ENCODE measurements at places on chromosomes 5 and 9.

DNA sequence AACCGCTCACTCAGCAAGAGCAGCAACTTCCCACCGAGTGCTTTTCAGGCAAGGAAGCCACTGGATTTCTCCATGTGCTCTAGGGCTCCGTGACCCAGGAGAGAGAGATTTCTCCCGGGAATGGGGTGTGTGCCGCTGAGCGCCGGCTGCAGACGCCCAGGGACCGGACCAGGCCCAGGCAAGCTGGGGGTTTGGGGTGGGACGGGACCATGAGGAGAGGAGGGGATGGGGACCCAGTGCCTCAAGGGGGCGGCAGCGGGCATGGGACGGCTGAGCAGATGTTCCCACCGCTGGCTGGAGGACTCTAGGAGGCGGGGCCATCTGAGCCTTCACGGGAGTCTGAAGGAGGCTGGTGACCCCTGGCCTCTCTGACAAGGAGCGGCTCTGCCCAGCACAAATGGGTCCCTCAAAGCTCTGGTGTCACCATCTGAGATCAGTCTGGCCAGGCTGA is 8.5 kb downstream of the LCN9 start:
- DNase-seq = no peak

DNA sequence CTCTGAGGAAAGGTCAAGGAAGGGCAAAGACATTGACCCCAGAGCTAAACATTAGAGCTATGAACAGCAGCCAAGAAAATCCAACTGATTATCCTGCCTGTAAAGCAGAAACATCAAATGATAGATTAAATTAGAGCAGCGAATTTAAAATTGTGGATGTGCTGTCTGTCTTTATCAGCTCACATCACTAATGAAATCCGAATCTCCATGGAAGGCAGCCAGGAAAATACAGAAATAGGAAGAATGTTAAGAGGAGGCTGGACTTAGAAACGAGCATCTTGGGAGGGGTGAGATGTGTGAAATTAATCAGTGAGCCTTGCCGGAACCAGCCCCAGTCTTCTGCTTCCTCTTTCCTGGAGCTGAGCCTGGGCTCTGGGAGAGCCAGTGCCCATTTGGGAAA is 191.0 kb downstream of the PJA2 start:
- no peak for DNase-seq

DNA sequence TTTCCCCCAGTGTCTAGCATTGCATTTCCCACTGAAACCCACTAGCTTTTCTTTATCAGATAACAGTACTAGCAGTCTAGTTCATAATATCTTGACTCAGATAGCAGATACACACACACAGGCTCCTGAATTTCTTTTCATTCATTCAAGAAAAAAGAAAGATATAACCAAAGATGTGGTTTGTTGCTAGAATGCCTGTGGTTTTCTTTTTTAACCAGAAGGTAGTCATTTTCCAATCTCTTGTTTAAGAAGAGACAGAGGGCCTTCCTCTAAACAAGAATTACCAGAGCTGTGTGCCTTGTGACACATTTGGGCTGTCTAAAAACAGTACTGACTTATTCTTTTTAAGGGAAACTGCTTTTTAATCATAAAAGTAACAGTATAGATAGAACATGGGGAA is 167.3 kb downstream of the PJA2 start:
- no peak for DNase-seq

- no peak for DNase-seq
Measured at GRCh38 chr9:14398473-14398872, 84.5 kb upstream of the NFIB start.

GRCh38 chr5:175567954-175568353 is 89.6 kb downstream of the SFXN1 start:
- DNase-seq = no peak

DNA sequence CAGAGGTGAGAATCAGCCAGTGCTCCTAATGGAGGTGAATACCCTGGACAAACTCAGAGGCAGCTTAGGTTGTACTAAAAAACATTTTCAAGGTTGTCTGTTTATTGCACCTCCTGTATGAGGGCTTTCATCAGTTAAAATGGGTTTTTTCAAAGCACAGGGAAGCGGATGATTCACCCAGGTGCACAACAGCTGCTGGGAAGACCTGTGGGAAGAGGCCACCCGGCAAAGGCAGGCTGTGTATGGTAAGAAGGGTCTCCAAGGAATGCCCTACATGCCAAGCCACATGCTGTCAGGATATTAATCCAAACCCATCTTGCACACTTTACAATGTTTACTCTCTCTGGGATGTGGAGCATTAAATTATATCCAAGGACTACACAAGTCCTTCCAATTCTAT is 14.7 kb downstream of the SIL1 start:
- no peak for DNase-seq

DNA sequence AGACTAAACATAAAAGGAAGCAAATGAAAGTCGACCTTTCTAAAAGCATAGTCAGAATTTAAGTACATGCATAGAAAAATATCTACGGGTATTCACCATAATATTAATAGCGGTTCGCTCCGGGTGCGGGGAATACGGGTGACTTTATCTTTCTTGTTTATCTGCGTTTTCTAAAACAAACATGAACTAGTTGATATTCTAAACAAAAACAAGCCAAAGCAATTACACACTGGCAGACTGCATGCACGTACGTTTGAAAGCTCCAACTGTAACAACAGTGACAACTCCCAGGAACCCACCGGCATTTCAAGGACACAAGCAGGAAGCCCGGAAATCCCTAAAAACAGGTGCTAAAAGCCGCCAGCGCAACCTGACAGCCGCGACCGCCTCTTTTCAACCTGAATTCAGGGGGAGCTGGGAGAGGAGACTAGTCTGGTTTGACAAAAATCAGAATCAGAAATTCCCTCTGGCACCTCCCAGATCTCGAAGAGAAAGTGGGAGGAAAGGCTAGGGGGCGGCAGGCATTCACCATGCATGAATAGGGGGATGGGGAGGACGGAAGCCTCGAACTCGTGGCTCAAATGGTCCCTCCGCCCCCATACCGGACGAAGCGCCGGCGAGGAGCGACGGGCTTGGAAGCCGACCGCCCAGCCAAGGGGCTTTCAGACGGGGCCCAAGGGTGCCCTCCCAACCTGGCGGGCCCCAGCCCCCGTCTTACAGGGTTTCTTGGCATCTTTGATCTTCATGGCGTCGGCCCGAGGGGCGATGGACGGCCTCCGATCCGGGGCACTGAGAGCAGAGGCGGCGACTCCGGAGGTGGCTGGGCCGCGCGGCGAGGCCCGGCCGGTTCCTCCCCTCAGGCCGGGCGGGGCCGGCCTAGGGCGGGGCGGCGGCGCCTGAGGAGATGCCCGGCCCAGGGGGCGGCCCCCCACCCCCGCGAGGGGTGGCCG is at the start of gene PANK3:
Gene PANK3 (minus strand): TSS at position 831 of the 950 bp plus-strand sequence. CDS start 85 bp downstream, at position 746.
- no peak for DNase-seq

DNA sequence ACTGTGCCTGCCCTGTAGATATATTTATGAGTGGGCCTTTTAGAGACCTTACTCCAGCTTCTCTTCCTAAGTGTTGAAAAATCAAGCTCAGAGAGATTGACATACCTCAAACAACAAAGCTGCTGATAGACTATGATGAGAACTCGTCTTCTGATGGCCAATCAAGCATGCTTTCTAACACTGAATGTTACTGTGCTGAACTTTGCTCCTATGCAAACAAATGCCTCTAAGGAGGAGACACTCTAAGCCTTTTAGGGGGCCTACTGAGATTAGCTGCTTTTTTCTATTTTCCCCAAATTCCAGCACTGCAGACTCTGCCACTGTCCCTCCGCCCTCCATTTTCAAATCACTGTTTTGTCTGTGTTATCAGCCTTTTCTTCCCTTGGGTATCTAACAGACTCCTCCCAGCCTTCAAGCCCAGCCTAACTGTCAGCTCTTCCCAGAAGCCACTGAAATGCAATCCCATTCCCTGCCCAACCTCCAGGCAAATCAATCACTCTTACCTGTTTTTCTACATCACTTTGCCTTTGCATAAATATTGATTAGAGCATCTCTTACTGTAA is 39.5 kb downstream of the TXNDC8 start:
- no peak for DNase-seq

DNA sequence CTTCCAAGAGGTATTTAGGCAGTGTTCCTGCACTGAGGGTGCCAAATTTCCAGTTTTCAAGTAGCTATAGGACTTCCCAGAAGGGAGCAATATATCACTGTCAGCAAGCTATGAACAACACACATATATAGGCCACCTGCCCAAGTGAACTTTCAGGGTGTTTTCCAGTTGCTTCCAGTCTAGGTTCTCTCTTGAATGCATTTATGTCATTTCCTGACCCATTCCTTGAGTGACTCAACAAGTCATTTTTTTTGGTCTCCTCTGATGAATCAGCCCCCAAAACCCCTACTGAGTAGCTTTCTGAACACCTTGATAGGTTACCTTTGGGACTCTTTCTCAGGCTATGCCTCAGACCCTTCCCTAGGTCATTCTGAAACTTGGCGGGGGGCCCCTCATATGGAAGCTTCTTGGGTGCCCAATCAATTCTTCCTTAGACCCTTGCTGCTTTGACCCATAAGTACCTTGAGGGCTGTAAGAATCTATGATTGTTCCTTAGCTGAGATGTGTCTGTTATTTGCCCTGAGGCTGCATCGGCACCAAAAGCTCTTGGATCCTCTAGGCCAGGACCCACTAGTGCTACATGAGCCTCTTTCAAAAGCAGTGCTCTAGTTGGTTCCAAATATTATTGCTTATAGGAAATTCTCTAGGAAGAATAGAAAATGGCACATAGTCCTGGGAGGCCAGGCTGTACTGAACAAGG is 12.4 kb downstream of the DNAJB5 start:
- no peak for DNase-seq

DNA sequence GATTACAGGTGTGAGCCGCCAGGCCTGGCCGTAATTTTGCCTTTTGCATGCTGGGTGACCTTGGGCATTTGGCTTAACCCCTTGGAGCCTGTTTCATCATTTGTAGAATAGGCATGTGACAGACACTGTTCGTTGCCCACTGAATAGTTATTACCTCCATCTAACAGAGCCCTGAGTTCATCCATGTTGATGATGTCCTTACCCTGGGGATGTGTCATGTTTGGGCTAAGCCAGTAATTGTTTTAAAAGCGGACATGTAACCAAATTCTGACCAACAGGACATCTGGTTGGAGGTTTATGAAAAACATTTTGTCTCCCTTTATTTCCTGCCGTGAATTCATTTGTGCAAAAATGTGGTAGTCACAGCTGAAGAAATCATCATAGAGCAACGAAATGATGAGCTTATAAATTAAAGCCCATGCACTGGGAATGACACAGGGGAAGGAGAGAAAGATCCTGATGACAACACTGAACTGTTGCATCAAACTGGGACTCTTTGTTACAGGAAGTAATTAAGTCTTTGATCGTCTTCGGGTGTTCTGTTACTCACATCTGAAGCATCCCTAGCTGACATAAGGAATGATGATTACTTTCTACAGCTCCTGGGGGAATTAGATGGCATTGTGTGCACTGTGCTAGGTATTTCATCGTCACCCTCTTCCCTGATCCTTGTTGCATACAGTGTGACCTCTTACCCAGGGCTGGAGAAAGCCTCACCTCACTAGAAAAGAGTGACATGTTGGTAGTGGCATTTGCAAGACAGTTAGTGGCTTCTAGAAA is 117.8 kb downstream of the FGF18 start:
- DNase-seq = no peak

GRCh38 chr9:89025553-89025952 is 34.3 kb downstream of the S1PR3 start:
- no peak for DNase-seq

- DNase-seq = no peak
Measured at GRCh38 chr5:132526290-132526973, 16.9 kb downstream of the IL5 start.

DNA sequence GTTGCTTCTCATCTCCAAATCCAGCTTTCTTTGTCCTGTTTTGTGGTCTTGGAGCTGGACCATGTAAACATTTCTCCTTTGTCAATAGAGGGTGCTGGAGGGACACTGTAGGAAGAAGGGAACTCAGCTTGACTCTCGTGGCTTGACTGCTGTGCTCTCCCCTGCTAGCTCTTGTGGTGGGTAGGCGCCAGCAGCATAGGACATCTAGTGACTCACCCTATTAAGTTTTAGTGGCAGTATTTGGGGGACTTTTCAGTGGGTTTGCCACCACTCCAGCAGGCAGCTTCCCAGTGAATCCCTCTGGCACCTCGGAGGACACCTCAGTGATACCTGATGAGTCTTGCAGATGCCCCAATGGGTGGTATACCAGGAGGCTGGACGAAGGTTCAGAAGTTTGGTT is 97.8 kb downstream of the TSSK1B start:
- no peak for DNase-seq

DNA sequence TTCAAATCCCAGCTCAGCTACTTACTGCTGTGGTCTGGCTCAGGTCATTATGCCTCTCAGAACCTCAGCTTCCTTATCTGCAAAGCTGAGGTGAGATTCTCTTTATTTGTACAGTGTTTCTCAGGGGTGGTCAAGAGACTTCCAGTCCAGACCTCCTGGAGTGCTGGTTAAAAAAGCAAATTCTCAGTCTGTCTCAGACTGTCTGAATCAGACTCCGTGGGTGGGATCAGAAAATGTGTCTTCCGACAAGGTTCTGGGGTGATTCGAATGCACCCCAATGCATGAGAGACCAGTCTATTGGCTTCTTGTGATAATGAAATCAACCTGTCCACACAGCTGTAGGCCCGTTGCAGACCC is 137.7 kb upstream of the SMIM23 start:
- no peak for DNase-seq

GRCh38 chr5:763397-763796 is 21.1 kb downstream of the ZDHHC11B start:
- DNase-seq = no peak

- no peak for DNase-seq
Measured at GRCh38 chr9:35048511-35048910, 23.9 kb downstream of the VCP start.

DNA sequence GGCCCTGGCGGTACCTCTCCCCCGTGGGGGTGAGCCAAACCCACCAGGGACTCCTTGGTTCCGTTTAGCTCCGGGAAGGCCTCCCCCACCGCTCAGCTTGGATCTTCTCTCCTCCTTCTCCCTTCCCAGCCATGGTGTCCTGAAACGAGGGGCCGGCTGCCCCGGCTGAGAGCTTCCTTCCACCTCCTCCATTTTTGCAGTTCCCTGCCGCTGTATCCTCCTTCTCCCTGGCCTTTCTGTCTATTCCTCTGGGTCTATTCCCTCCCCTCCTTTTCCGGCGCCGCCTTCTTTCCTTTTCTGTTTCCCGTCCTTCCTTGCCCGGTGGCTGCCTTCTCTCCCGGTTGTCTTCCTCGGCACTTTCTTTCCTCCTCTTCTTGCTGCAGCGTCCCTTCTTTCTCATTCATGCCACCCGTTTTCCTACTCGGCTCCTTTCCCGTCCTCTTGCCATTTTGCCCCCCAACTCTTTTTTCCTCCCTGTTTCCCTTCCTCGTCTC is 110.4 kb downstream of the LIFR start:
- DNase-seq = no peak
